ENCODE measurements at places on chromosomes 11 and 22.
A peak's percentile ranks its signal among the peaks of the same experiment; 100 is the strongest.

DNA sequence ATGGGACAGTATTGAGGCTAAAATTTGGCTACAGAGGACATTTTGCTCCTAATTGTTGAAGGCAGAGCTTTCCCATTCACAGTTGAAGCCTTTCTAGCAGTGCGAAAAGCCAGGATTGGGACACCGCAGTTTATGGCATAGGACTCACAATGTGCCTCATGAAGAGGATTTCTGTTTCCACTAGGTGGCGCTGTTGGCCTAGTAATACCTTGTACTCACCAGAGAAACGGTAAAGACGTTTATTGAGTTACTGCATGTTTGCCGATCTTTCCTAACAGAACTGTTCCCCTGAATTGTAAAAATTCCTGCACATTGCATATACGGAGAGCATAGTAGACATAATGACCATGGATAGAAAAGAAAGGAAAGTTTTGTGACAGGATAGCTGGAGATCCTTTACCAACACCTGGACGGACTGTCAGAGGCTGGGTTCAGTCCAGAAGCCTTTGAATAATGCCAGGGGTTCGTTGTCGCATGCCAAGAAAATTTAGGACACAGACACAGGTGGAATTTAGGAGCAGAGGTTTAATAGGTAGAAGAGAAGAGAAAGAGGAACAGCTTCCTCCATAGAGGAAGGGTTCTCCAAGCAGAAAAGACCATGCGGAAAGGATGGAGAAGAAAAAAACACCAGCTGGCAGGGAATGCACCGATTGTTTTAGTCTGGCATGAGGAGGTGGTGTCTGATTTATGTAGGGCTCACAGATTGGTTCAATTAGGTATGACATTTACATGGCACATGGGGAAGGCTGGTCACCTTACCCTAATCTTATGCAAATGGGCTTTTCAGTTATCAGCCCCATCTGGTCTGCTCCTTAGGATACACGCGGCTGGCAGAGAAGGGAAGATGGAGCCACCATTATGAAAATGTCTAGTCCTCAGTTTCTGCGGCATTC, 10.8 kb upstream of the OR51D1 start:
- DNase-seq = peak; percentile 9

DNA sequence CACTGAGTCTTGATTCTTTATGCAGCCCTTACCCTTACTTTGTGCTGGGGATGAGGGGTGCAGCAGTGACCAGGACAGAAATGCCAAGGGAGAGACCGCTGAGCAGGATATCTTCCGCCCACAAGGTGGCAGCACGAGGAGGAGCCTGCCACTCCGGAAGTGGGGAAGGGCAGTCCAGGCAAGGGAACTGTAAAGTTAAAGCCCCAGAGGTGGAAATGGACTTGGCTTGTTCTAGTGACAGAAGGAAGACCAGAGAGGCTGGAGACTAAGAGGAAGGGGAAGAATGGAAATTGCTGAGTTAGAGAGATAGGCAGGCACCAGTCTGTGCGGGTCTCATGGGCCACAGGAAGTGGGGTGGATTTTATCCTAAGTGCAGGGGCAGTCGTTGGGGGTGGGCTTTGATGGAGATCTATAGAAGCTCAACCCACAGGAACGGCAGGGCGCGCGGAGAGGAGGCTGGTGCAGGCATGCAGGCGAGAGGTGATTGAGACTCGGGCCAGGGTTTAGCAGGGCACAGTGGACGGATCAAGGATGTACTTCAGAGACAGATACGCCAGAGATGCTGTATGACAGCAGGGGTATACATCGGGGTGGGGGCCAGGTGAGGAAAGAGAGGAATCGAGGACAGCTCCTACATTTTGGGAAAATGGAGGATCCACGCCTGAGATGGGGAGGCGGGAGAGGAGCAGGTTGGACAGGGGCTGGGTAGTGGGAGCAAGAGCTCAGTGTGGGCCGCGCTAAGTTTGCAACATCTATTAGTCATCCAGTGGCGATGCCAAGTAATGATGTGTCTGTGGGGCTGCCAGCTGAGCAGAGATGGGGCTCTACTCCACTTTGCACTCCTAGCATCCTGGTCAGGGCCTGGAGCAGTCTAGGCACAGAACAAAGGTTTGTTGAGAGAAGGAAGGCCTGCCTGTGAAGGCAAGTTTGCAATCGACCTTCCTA, 3.3 kb upstream of the GRK2 start:
- DNase-seq = peak; percentile 89

DNA sequence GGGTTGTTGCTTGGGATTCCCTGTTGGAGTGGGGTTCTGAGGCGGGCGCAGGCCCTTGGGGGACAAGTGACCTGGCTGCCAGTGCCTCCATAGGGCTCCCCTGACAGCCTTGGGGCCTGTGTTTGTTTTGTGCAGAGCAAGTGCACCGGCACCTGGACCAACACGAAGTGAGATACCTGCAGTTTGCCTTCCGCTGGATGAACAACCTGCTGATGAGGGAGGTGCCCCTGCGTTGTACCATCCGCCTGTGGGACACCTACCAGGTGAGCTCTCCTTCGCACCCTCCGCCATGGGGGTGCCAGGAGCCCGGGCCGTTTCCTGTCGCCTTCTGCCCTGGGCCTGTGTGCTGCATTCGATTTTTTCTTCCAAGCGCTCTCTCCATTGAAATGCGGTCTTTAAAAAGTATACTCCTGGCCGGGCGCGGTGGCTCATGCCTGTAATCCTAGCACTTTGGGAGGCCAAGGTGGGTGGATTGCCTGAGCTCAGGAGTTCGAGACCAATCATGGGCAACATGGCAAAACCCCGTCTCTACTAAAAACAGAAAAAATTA, 274.6 kb downstream of the TBC1D22A start:
- no peak for DNase-seq

DNA sequence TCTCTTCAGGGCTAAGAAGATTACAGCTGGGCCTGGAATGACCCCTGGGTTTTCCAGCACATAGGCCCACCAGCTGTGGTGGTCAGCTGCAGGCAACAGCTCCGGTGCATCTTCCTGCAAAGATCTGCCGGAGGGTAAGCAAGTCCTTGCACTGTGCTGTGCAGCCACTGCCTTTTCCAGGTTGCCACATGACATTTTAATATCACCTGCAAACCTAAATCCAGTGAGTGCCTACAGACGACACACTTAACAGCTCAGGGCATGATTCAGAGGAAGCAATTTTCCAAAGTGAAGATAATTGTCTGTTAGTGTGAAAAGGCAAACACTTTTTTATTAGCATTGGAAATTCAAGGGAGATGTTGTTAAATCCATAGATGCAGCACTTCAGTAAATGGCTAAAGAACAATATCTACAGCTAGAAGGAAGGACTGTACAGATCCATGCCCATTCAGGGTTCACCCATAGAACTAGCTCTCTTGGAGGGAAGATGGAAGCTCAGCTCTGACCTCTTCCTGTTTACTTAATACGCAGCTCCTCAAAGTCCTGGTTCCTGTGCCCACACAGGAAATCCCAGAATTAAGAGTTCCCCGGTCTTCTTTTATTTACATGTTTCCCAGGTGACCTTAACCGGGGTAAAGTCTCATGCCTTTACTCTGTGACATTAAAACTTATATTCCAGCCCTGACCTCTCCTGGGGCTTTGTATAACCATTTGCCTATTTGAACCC, 13.3 kb upstream of the NRIP3 start:
- DNase-seq = no peak

DNA sequence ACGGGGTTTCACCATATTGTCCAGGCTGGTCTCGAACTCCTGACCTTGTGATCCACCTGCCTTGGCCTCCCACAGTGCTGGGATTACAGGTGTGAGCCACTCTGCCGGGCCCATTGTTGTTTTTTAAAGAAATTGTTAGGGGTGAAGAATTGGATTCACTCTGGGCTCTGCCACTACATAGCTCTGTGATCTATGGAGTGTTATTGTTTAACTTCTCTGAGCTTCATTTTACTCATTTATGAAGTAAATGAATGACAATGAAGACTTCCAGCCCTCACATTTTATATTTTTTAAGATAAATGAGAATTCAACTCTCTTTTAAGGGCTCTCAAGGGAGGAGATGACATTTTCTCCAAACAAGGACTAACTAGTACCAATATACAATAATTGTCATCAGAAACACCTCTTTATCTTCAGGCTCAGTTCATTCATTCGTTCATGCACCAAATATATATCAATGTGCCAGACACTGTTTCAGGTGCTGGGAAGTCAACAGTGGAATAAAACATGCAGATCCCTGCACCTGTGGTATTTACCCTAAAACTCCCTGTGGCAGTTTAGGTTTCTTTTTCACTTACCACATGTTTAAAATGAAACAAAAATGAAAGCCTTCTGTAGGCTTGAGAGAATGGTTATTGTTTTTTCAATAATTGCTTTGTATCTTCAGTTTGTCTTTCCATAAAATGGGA, 23.5 kb upstream of the GRAMD1B start:
- DNase-seq = no peak

DNA sequence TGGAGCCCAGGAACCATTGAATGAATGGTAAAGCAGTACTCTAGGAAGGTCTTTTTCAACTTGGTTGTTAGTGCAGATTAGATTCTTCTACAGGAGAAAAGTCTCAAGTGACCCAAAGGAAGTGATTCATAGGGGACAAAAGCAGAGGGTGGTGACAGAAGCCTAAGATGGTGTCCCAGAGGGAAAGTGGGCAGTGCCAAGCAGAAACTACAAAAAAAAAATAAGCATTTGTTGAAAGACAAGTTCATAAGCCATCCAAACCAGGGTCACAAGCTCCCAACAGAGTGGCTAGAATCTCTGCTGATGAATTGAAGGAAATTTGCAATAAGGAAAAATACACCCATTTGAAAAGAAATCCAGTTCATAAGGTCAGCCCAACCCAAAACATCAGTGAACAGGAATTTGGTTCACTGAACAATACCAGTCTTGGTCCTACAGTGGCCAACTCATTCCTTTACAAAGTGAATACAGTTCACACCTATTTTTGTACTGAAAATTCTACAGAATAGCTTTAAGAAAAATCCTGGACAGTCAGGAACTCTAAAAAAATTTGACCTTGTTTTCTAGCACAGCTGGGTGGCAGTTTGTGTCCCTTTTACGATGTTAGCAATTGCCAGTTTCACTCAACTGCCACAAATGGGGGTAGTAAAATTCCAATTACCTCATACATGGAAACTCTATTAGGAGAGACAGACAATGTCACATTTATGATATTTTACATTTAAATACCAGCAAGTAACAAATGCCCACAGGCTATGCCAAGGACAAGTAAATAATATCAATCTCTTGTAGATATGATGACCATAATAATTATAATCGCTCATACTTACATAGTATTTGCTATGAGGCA, 21.6 kb upstream of the NUP160 start:
- no peak for DNase-seq

DNA sequence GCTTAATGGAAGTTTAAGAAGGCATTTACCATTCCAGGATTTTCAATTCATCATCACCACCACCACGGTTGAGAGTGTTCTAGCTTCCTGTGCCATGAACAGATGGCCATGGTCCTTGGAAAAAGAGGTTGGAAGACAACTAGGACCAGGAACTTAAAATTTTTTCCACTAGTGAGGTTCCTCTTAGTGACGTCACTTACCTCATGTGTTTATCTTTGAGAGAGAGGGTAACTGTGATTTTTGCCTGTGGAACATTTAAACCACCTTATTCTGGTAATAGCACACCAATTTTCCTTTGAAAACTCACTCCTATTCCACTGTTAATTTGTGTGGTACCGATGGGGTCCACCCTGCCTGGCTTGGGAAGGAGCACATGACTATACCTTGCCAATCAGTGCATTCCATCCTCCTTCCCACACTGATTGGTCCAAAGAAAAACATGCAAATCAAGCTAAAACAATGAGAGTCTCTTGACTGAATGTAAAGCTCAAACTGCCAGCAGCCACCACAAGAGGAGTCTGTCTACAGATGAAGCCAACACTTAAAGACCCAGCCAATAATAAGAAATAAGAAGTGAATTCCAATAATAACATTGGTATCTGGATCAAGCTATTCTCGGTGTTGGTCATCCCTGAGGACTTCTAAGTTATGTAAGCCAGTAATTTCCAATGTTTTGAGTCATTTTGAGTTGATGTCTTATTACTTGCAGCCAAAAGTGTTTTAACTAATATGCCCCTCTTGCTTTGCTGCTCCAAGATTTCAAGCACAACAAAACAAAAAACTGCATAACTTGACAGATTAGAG, 111.8 kb downstream of the MPPED2 start:
- DNase-seq = no peak

- DNase-seq = no peak
Observed at GRCh38 chr11:61306221-61306620, 11.1 kb upstream of the VWCE start.

DNA sequence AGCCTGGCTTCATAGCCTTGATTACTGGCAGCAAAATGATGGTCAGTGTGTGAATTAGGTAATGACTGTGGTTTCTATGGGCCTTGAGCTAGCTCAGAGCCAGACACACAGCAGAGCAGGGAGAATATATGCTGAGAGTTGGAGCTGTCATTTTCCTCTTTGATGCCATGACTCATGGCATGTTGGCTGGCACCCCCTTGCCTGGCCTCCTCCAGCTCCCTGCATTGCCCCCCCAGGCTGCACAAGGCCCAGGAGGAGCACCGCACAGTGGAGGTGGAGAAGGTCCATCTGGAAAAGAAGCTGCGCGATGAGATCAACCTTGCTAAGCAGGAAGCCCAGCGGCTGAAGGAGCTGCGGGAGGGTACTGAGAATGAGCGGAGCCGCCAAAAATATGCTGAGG, 20.3 kb upstream of the RRM1 start:
- DNase-seq = no peak

GRCh38 chr11:105324156-105324555, 184.6 kb upstream of the CARD18 start:
- DNase-seq = no peak

GRCh38 chr11:68311160-68312116, 953 bp upstream of the LRP5 start:
- DNase-seq = no peak

GRCh38 chr22:33014621-33015020, 43.6 kb downstream of the SYN3 start:
- DNase-seq = no peak

GRCh38 chr22:37638391-37639069, 939 bp upstream of the SH3BP1 start:
- DNase-seq = no peak

GRCh38 chr22:25399649-25400151, 164.8 kb upstream of the GRK3 start:
- no peak for DNase-seq

- DNase-seq = no peak
Observed at GRCh38 chr11:15826826-15827225, 529.5 kb downstream of the SOX6 start.

GRCh38 chr11:126084608-126084912, 21.9 kb upstream of the CDON start:
- DNase-seq = no peak

GRCh38 chr11:33475993-33476392, 218.8 kb downstream of the HIPK3 start:
- DNase-seq = no peak
